ENCODE measurements at places on chromosomes 3 and 15. TPM values are rescaled to one million over a fixed set of nuclear protein-coding genes. Genes with fewer than 3 reads are reported as not detected.

DNA sequence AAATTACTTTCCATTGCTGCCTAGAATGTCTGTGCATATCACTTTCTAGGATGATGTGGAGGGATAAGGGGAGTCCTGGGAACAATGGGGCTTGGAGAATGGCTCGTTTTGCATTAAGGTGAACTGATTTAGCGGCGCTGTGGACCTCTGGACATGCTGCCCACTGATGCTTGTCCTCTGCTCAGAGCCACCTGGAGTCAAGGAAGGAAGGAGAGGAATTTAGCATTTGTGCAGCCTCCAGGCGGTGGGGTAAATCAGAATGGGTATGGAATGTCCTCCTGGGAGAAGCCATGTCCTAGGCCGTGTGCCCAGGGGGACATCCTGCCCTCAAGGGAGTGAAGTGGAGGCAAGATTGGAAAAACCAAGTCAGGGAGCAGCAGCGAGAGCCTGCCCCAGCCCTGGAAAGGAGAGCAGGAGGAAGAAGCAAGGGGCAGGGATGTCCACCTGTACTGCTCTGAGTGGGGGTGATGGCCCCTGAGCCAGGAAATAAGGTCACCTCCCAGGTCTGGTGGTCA is 37.8 kb downstream of the KY start:
- ATAC-seq, result no peak

DNA sequence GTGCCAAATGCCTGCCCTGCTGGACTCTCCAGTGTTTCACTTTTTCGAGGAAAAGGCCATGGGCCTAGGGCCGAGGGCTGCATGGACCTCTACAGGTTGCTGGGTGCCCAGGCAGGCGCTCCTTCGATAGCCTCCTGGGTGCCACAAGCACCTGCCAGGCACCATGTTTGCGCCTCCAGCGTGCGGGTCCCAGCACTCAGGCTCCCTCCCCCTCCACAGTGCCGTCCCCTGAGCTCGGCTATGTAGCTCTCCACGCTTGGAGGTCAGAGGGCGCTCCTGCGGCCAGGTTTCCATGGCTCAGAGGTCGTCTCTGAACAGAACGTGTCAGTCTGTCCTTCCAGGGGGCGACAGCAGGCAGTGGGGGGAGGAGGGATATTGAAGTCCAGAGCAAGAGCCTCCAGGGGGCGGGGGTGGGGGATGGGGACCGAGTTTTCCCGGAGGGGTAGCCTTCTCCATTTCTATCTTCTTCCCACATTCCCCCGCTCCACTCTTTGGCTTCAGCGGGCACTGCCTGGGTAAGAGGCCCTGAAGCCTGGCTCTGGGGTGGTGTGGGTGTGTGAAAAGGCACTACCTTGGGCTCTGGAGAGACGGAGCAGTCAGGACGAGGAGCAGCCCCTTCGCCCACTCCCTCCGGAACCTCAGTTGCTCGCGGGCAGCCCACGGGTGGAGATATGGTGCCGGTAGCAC is 3.6 kb downstream of the ONECUT1 start:
- no peak for ATAC-seq

DNA sequence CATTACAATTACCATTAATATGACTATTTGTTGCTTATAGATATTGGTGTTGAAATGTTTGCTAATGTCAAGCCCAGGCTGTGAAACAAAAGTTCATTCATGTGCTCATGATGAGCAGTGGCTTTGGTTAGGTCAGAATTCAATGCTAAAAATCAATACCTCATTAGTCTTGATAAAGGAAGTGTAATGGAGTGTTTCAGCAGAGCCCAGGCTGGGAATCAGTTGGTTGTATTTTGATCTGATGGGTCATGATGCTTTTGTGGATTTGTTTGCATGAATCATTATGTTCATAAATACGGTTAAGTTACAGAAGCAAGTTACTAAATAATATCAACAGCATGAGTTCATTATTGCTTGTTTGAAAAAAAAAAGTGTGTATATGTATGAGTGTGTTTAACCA is 13.6 kb upstream of the ZNF774 start:
- no peak for ATAC-seq

- no peak for ATAC-seq
Observed at GRCh38 chr3:155372281-155372680, 78.8 kb upstream of the STRIT1 start.

- no peak for ATAC-seq
Observed at GRCh38 chr3:53224536-53224935, 31.3 kb downstream of the TKT start.

GRCh38 chr3:108296239-108296638 is at the start of gene HHLA2:
HHLA2 (plus strand) TSS chr3:108296548; CDS start chr3:108351814, 55,266 bp downstream.
- peak; percentile 92 for ATAC-seq

- no peak for ATAC-seq
Observed at GRCh38 chr15:22258398-22259150, 178.2 kb downstream of the OR4M2 start.

- ATAC-seq, result peak; percentile 83
Observed at GRCh38 chr15:67456677-67457529, 64.0 kb upstream of the C15orf61 start.

DNA sequence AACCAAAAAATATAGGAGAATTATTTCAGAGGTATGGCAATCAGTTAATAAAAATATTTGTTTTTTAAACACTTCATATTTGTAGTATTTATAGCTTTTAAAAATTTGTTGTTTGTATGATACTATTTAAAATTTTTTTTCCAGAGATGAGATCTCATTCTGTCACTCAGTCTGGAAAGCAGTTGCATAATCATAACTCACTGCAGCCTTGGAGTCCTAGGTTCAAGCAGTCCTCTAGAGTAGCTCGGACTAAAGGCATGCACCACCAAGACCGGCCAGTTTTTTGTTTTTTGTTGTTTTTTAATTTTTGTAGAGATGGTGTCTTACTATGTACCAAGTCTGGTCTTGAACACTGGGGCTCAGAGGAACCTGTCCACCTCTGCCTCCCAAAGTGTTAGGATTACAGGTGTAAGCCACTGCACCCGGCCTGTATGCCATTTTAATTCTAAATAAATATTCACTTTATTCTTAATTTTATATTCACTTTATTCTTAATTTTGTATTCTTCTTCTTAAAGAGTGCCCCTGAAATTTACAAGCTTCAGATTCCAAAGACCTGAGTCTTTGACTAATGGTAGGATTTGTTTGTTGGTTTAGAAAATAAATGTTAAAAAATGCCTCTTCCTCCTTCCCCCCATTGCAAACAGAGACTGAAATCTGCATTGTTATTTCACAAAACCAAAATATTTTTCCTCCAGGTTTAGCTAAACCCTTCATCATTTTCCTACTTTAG is 9.4 kb downstream of the TGFBR2 start:
- no peak for ATAC-seq

DNA sequence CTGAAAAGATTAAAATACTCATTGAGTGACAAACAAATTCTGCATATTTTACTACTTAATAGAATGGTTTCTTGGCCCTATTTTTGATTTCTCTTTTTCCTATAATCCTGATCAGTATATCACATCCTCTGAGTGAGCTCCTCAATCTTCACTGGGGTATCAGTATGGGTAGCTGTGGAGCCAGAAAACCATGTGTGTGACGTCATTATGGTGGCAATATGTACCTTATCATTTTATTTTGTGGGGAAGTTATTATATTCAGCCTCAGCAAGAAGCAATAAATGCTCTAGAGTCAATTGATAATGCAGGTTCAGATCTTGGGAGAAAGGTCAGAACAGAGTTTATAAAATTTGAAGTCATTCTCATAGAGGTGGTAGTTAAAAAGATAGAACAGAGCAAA is 1135.7 kb upstream of the CADM2 start:
- no peak for ATAC-seq

DNA sequence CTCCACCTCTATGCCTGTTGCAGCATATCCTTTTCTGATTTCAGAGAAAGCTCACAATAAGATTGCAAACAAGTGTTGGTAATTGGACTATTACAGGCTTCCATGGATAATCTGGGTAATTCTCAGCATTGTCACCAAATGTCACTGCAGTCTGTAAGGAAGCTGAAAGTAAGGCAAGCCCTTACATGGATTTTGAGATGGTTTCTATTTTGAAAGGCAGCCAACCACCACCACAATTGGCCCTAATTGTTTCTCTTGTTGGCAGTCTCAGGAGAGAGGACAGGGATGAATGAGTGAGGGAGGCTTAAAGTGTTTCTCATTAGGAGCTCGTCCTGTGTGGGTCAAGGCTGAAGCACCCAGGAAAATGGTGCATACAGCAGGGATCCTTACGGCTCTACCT is 879.9 kb downstream of the TUSC7 start:
- ATAC-seq, result no peak

SERINC4 gene
- 0.63 TPM for total RNA-seq

XCR1 gene
- total RNA-seq, result 0.14 TPM

MME gene
- 0.30 TPM for total RNA-seq

CHRNA3 gene
- 13.3 TPM for total RNA-seq

FETUB gene
- total RNA-seq, result not detected

PDCD10 gene
- 31.8 TPM for total RNA-seq

GOLGA8J gene
- total RNA-seq, result 0.32 TPM

ZNF774 gene
- total RNA-seq, result 2.0 TPM

DLEC1 gene
- 0.51 TPM for total RNA-seq

LCTL gene
- 1.2 TPM for total RNA-seq

KLHL18 gene
- total RNA-seq, result 29.4 TPM

EIF5A2 gene
- 4.4 TPM for total RNA-seq

TTLL3 gene
- total RNA-seq, result 17.7 TPM

All from motor neuron (in vitro differentiated cells).